ENCODE measurements at places on chromosomes 7 and 10.

- DNase-seq: no peak
Observed at GRCh38 chr7:141956084-141956483, 9.3 kb upstream of the CLEC5A start.

- DNase-seq: no peak
Observed at GRCh38 chr10:53396876-53397275, 624.3 kb upstream of the MBL2 start.

DNA sequence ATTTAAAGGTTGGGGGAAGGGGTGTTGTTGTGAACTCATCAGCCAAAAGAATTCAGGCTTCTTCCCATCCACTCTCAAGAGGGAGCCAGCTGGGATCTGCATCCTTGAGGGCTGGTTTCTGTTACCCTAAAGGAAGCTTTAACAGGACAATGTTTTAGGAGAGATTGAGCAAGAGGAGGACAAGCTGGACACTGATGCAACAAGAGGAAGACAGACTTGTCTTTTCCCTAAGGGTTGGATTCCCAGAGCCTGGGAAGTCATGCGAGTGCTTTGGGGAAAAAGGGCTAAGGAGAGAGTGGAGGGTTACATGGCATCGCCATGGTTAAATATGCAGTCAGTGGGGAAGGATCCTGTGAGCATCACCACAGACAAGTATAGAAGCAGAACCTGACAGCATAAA lies 47.6 kb upstream of the PDE1C start:
- DNase-seq: no peak

GRCh38 chr7:12771378-12771877 lies 84.0 kb downstream of the ARL4A start:
- DNase-seq: no peak

- no peak for DNase-seq
Observed at GRCh38 chr7:23811540-23811939, 101.5 kb downstream of the STK31 start.

- DNase-seq: peak; percentile 13
Observed at GRCh38 chr7:150450491-150451001, at the start of gene GIMAP8. Gene GIMAP8 (plus strand): TSS chr7:150450630. CDS start chr7:150466699, 16,069 bp downstream.

DNA sequence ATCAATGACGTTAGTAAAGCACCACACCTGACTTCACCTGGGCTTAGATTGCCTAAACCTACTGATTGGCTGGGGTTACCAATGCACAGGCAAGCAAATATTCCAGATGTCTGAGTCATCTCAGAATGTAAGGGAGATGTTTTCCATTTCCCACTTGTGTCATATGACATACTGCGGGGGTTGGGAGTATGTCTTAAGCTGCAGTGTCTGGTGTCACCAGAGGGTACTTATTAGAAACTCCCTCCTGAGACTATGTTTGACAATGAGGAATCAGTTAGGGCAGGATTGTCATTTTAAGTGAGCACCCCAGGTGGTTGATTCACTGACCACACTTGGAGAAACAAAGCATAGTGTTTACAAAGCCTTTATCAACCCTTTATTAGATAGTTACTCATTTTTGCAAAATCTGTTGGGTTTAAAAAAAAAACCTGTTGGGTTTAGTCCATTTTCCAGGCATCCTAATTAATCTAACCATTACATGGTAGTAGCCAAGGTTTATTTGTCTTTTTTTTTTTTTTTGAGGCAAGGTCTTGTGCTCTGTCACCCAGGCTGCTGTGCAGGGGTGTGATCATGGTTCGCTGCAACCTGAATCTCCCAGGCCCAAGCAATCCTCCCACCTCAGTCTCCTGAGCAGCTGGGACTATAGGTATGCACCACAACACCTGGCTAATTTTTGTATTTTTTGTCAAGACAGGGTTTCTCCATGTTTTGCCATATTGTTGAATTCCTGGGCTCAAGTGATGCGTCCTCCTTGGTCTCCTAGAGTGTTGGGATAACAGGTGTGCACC lies 72.5 kb downstream of the CDK6 start:
- DNase-seq: no peak

GRCh38 chr7:142450206-142450605 lies 192.3 kb upstream of the PRSS58 start:
- no peak for DNase-seq

- no peak for DNase-seq
Observed at GRCh38 chr10:35394411-35394851, 58.1 kb downstream of the CCNY start.
